ENCODE measurements at places on chromosomes 3 and 15.
A peak's percentile ranks its signal among the peaks of the same experiment; 100 is the strongest.

- DNase-seq, result no peak
Measured at GRCh38 chr15:77964193-77964592, 113.3 kb downstream of the TBC1D2B start.

DNA sequence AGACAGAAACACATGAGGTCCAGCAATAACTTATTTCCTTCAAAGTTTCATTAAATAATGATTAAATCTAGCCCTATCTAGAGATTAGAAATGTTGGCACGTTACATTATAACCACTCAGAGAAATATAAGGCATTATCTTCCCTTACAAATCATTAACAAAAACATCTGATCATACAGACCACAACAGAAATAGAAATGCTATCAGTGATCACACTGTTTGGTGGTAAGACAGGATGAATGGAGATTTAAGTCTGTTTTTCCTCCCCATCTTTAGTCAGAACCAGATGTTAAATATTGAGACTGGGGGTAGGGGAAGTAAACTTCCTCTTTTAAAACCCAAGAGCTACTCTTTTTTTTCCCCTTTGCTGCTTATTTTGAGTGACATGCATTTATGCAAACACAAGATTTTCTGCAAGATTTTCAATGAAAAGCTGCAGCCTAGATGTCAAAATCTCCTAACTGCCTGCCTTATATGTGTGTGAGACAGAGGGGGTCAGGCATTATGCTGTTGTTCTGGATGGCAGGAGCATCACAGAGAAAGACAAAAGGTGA, 70.4 kb downstream of the CBLB start:
- DNase-seq, result peak; percentile 19

DNA sequence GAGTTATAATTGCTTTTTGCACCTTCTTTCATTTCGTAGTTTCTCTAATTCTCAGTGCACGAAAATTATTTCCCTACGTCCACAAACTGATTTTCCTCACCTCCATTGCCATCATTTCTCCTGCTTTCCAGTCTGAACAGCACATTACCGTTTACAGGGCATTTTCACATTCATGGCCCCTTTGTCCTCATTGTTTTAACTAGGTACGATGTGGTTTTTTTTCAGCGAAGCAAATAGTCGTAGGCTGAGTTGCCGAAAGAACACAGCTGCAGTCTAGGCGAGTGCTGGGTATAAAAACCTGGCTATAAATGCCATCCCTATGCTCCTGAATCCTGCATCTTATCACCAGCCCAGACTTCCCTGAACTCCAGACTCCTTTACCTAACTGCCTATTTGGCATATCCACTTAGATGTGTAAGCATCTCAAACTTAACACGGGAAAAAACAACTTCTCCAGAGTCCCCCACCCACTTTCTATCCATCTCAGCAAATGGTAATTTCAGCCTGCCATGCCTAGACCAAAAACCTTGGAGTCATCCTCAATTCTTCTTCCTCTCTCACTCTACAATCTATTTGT, 691 bp upstream of the FSIP1 start:
- no peak for DNase-seq

- no peak for DNase-seq
Measured at GRCh38 chr3:82030916-82031315, 269.5 kb upstream of the GBE1 start.

GRCh38 chr3:108125550-108126071, 34.8 kb upstream of the CD47 start:
- DNase-seq, result no peak

DNA sequence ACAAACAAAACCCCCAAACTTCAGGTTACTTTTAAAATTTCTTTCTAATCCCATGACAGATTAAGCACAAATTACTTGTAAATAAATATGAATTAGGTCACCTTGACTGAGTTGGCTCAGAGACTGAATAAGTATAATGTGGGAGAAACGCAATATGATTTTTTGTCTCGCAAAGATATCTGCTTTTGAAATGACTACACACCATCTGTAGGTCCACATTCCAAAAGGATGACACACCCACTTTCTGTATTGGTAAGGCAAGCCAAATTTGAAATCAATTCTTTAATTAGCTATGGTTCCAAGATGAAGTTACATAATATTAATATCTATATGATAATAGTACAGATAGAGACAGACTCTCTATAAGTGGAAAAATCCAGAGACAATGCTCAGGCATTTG, 66.9 kb upstream of the CSPG5 start:
- DNase-seq, result peak; percentile 16

DNA sequence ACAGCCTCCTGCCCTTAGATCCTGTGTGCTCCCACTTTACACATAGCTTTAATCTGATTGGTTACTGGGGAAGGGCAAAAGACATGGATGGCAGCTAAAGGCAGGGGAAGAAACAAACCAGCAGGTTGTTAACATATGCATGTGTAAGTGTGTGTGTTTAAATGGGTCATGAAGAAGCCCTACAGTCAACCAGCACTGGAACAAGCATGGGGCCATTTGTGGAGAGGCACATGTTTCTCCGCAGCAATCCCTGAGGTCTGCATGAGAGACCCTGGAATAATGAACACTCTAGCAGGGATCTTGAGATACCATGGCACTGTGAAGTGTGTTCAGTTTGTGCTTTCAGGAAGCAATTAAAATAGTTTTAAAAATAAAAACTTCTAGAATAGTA, 6.0 kb downstream of the KLF13 start:
- DNase-seq, result no peak

DNA sequence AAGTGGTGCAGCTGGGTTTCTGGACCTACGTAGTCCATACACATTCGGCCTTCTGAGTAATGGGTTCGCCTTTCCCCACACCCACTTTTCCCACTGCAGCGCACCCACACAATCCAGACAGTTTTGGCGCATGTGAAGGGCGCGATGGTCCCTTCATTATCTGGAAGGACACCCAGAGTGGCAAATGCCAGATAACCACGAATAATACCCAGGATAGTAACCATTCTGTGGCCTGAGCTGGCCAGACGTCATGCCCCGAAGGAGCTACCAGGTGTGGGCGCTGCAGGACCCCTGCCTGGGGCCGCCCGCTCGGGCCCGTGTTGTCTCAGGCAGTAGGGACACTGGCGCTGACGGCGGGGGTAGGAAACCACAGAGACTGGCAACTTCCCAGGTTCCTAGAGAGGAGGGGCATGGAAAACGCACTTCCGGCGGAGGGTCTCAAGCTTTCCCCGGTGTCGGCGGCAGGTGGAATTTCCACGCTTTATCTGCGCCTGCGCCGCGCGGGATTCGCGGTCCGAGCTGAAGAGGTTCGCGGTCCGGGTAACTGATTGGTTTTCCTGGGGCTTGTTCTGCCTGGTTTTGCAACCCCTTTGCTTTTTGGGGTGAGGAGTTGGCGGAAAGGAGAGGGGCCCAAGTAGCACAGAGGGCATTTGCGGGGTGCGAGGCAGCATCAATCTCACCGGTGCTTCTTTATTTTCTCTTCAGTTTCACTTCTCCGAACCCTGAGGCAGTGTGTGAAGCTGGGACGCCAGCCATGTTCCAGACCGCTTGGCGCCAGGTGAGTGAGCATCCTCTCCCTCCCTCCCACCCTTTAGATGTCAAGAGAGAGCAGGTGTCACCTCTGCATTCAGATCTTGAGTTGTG, at the start of gene ZNF620:
TSS of gene ZNF620 (plus strand) at position 441 of the 864 bp plus-strand sequence. CDS start at position 755, 314 bp downstream.
- DNase-seq, result peak; percentile 48

DNA sequence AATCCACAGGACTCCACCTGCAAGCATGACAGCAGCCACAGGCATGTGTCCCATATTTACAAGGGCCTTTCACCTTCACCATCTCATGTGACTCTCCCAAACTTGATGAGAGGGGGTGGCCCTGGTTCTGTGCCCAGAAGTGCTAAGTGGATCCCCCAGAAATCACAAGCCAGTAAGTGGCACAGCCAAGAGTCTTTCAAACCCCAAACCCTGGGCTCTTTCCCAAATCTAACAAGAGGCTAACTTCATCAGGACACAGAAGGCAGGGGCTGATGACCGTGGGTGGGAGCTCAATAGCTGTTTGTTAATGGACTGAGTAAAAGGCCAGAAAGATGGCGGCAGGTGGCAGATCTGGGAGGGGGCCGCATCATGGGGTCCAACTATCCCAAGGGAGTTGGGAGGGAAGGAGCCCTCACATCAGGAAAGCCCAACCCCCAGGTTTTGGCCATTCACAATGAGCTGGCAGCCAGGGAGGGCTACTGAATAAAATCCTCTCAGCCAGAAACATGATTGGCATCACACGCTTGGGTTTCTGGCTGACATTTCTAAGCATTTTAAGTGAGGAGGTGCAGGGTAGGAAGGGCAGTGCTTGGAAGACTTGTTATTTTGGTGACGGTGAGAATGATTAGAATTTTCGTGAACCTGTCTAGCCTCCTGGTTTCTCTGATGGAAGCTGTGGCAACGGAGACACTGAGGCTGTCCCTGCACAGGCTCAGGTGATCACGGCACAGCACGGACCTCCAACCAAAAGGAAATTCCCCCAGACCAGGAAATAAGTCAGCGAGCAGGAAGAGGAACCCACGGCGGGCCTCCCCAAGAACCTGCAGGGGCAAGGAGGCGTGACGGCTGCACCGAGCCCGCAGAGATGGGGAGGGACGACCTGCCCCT, 109.3 kb downstream of the OXNAD1 start:
- no peak for DNase-seq

- no peak for DNase-seq
Measured at GRCh38 chr3:184316792-184317191, 2.4 kb downstream of the EIF4G1 start.

- no peak for DNase-seq
Measured at GRCh38 chr3:55756976-55757375, 269.9 kb upstream of the WNT5A start.

- DNase-seq, result no peak
Measured at GRCh38 chr3:58111513-58112184, 99.1 kb downstream of the DNASE1L3 start.

GRCh38 chr3:149844091-149844490, 31.1 kb downstream of the RNF13 start:
- no peak for DNase-seq

GRCh38 chr15:97319291-97319690, 641.2 kb upstream of the ARRDC4 start:
- no peak for DNase-seq

DNA sequence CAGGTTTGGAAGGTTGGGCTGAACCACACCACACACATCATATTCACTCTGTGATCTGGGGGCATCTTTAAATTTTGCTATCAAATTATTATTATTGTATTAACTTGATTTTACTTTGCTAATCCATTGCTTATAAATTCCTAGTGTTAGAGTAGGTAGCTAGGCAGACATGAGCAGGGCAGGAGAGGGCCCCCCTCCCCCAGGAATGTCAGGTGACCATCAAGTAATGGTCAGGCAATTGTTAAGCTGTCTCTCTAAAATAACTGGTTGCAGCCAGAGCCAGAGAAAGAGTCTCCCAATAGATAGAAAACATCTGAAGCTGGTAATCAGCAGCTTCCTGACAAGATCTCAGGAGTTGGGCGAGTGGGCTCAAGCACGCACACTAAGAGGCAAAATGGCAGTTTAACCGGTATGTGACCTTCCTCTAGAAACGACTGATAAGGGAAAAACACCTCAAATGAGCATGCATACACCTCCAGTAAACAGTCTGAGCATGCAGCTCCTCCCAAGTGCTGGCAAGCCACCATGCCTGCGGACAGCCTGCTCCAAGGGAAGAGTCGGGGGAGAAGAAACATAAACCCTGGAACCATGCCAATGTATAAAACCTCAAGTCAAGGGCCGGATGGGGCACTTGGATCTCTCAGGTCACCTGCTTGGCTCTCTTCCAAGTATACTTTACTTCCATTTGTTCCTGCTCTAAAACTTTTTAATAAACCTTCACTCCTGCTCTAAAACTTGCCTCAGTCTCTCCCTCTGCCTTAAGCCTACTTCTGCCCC, 3.1 kb upstream of the CXCR6 start:
- DNase-seq, result no peak

- no peak for DNase-seq
Measured at GRCh38 chr3:47409284-47409683, 28.5 kb downstream of the PTPN23 start.

Data from fibroblast of skin of right quadriceps (primary cell).